ENCODE measurements at places on chromosomes 1 and 21.

GRCh38 chr21:32253215-32253641 lies 25.6 kb downstream of the MIS18A start:
- DNase-seq, result no peak

DNA sequence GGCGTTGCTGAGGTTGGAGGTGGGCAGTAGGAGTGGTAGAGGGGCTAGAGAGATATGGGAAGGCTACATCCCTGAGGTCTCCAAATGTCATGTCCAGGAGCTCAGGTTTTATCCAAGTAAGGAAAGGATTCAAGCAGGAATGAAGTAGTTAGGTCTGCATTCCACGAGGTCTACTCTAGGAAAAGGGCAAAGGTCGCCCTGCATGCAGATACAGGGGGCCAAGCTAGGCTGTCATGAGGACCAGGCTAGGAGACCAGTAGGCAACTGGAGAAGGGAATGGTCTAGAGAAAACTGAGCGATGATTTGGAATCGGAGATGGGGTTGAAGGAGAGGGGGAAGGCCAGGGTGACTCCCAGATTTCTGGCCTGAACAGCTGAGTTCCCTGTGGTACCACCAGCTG lies 48.7 kb downstream of the IRF2BP2 start:
- DNase-seq, result no peak

GRCh38 chr1:24198766-24199165 lies 11.7 kb upstream of the IFNLR1 start:
- no peak for DNase-seq

- DNase-seq, result no peak
Observed at GRCh38 chr1:21935891-21936365, 1.2 kb downstream of the HSPG2 start.

GRCh38 chr1:96236156-96236739 lies 485.3 kb upstream of the PTBP2 start:
- peak; percentile 56 for DNase-seq

- DNase-seq, result no peak
Observed at GRCh38 chr1:85135392-85135798, 65.4 kb downstream of the SYDE2 start.

- DNase-seq, result no peak
Observed at GRCh38 chr1:233337505-233337904, 10.0 kb downstream of the MAP3K21 start.

DNA sequence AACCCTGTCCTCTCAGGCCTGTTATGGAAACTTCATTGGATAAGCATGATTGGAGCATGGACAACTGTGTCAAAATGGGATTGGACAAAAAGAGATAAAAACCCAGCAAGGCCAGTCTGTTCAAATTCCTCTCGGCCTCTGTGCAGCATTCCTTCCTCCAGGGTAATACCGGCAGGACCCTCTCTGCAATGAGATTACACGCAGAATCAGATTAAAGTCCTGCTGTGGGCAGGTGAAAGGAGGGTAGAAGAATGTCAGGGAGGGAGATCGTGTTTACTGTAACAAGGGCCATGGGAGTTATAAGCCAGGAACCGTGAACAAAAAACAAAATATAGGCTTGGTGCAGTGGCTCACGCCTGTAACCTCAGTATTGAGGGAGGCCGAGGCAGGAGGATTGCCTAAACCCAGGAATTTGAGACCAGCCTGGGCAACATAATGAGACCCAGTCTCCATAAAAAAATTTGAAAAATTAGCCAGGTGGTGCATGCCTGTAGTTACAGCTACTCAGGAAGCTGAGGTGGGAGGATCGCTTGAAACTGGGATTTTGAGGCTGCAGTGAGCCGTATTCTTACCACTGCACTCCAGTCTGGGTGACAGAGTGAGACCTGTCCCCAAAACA lies 5.6 kb upstream of the EFHD2 start:
- no peak for DNase-seq

- DNase-seq, result no peak
Observed at GRCh38 chr21:37546949-37547614, 180.5 kb downstream of the DYRK1A start.

GRCh38 chr1:184161071-184161698 lies 109.7 kb downstream of the TSEN15 start:
- DNase-seq, result no peak

GRCh38 chr1:210848474-210848873 lies 285.5 kb downstream of the KCNH1 start:
- no peak for DNase-seq

GRCh38 chr1:186923486-186923885 lies 94.7 kb downstream of the PLA2G4A start:
- DNase-seq, result no peak
